ENCODE measurements at places on chromosomes 4 and X. TPM values are rescaled to one million over a fixed set of nuclear protein-coding genes. Genes with fewer than 3 reads are reported as not detected.

NIPAL1 gene
- 1.0 TPM for total RNA-seq

SLC10A7 gene
- total RNA-seq: 15.1 TPM

REPS2 gene
- 7.8 TPM for total RNA-seq

SLC6A8 gene
- 13.0 TPM for total RNA-seq

HPGDS gene
- total RNA-seq: 7.3 TPM

KDM6A gene
- total RNA-seq: 21.9 TPM

GPR82 gene
- total RNA-seq: not detected

LARP7 gene
- total RNA-seq: 16.7 TPM

AREG gene
- total RNA-seq: not detected

CFI gene
- total RNA-seq: 5.7 TPM

NDNF gene
- total RNA-seq: 5.2 TPM

SUPT20HL1 gene
- total RNA-seq: not detected

IL13RA2 gene
- total RNA-seq: 1.0 TPM

RPL34 gene
- total RNA-seq: 1,208 TPM

KCTD8 gene
- not detected for total RNA-seq

PWWP3B gene
- total RNA-seq: 23.0 TPM

USP17L11 gene
- total RNA-seq: not detected

TLR1 gene
- 6.3 TPM for total RNA-seq

PCDH10 gene
- 0.52 TPM for total RNA-seq

MBTPS2 gene
- 13.6 TPM for total RNA-seq

EGFL6 gene
- 36.0 TPM for total RNA-seq

ENPP6 gene
- total RNA-seq: 6.3 TPM

PRSS48 gene
- total RNA-seq: not detected

MGAT4D gene
- not detected for total RNA-seq

CSAG3 gene
- not detected for total RNA-seq

IL1RAPL2 gene
- 1.0 TPM for total RNA-seq

ARSD gene
- 11.0 TPM for total RNA-seq

TCEAL6 gene
- total RNA-seq: not detected

TMSB15B gene
- 5.2 TPM for total RNA-seq

ALPK1 gene
- total RNA-seq: 9.4 TPM

SSX2B gene
- total RNA-seq: not detected

CBR4 gene
- total RNA-seq: 19.8 TPM
